ENCODE measurements at places on chromosomes 16 and 17.
A peak's percentile ranks its signal among the peaks of the same experiment; 100 is the strongest.

DNA sequence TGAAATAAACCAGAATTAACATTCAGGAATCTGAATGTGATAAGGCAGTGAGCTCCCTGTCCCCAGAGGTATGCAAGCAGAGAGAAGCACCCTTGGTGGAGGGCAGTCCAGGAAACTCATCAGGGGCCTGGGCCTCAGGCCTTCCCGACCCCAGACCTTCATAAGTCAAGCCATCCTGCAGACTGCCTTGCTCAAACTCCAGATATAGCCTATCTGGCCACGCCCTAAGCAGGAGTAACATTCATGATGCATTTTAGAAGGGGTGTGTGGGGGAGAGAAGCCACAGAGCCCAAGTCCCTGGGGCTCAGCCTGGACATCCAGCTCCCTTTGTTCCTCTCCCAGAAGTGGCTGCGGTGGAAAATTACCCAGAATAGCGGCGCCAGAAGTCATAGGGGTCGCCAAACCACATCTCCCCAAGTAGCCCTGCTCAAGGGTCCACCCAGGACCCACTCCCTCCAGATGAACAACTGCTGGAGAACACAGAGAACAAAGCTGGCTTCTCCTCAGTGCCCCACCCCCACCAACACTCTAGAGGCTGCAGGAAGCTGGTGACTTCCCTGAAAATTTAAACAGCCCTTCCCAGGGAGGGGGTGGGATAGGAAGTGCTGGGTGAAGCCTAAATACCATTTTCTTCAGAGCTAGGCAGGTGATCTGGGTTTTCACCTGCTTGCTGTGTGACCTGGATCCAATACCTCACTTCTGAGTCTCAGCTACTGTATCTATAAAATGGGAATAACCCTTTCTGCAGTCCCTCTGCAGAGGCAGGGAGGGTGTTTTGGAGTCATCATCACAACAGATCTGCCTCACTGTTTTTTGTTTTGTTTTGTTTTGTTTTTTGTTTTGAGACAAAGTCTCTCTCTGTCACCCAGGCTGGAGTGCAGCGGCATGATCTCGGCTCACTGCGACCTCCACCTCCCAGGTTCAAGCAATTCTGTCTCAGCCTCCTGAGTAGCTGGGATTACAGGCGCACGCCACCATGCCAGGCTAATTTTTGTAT is 1.5 kb upstream of the SREBF1 start:
- no peak for DNase-seq

DNA sequence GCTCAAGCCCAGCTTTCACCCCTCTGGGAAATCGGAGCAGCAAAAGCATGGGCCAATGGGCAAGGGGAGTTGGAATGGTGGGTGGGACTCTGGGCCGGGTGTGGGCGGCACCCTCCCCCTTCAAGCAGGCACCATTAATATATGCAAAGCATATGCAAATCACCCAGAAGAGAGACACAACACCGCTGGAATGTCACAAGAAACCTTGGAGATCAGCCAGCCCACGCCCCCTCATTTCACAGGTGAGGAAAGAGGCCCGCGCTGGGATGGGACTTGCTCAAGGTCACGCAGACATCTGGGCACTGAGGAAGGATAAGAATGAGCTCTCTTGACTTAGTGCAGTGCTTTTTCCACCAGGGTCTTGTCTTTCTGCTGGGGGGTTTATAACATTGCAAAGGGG is 4.8 kb downstream of the SRCIN1 start:
- DNase-seq, result no peak

GRCh38 chr16:1991948-1992703 is 2.4 kb downstream of the SYNGR3 start:
- DNase-seq, result peak; percentile 97

DNA sequence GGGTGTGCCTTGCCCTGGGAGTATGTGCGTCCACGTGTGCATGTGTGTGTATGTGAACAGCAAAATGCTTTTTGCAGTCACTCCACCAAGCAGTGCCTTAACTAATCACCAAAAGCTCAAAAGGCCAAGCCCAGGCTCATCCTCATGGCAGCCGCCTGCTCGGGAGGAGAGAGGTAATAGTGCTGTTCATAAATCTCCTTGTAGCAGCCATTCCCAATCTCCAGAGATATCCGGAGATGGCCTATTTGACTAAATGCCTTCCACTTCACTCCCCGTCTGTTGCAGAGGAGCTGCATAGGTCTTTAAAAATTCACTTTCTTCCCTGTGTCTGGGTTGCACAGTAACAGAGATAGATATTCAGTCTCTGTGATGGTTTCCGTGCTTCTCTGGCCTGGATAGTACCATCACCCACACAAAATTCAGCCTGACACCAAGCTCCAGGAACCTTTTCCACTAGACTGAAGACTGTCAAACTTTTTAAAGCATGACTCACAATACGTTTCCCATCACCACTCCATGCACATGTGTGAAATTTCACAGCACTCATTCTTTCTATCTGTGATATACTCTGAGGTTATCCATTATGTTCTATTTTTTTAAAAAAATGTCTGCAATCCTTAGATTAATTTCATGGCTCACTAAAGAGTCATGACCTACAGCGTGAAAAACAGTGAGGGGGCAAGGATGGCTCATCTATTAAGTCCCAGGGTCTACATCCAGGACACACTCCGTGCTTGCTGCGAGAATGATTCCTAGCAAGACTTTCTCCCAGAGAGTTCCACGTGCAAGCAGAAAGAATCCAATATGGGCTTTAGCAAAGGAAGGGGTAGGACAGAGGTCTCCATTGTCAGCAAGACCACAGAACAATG is 357.8 kb downstream of the GRIN2A start:
- DNase-seq, result no peak

GRCh38 chr17:57104461-57105175 is 19.6 kb downstream of the AKAP1 start:
- no peak for DNase-seq

- no peak for DNase-seq
Observed at GRCh38 chr17:329784-330420, 22.7 kb downstream of the RPH3AL start.

GRCh38 chr16:69931631-69932030 is 19.5 kb upstream of the CLEC18A start:
- DNase-seq, result no peak

DNA sequence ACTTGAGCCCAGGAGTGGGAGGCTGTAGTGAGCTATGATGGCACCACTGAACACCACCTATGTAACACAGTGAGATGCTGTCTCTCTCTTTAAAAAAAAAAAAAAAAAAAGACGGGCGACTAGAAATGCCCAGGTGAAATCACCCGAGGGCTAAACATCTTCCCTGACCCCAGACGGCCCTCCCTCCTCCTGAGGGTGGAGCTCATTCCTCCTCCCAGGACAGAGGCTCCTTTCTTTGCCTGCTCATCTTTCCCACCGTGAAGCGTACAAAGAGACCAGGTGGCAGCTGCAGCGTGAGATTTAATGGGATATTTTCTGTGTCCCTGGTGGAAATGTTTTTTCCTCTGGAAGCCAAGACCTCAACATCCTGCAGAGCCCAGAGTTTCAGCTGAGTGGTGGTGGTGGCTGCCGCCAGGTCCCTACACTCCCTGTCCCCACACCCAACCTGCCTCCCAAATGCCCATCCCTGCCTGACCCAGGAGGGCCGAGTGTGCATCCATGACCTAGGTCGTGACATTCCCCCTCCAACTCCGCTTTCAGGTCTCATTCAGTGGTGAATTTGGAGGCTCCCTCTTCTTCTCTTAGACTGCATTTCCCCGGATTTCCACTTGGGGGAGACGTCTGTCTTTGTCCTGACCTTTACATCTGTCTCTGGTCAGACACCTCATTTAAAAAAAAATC is 14.4 kb upstream of the GPRC5B start:
- DNase-seq, result peak; percentile 53
